Smooth muscle cell of the brain vasculature (primary cell): ENCODE measurements at places on chromosomes 3 and 15.

GRCh38 chr15:22786868-22787698 is 639 bp downstream of the NIPA1 start:
- DNase-seq = no peak

DNA sequence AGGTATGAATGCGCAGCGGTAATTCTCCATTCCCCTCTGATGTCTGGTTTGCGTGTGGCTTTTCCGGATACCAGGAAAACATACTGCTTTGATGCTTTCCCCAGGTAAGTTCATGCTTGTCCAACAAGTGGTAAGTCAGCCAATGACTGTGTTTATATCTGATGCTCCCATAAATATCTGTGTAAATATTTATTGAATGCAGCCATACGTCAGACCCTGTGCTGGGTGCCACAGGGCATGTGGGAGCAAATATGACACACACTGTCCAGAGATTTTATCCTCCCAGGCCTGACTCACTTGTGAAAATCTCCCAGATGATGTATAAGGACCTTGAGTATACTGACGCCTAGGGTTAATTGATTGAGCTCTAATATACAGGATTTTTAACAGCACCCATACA is 29.6 kb upstream of the CEMIP start:
- no peak for DNase-seq

- DNase-seq = no peak
Measured at GRCh38 chr3:153313302-153313965, 151.4 kb downstream of the RAP2B start.

GRCh38 chr15:50190723-50191122 is 8.7 kb downstream of the SLC27A2 start:
- DNase-seq = no peak

DNA sequence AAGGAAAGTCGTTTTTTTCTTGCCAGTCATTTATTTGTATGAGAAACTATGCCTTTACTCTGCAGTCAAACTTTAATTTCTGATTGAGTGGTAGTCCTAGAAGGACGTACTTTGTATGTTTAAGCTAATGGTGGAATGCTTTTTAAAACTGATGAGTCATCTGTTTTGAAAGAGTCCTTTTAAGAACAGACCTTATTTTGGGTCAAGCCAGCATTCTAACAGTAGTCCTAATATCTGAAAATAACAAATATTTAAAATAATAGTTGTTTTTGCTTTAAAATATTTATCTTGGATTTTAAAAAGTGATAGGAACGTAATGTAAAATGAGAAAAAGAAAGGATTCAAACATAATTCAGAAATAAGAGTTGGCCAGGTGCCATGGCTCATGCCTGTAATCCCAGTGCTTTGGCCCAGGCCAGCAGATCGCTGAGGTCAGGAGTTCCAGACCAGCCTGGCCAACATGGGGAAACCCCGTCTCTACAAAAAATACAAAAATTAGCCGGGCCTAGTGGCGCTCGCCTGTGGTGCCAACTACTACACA is 1.3 kb upstream of the LRRC58 start:
- DNase-seq = no peak

GRCh38 chr3:150710097-150710496 is 6.4 kb upstream of the ERICH6 start:
- no peak for DNase-seq

DNA sequence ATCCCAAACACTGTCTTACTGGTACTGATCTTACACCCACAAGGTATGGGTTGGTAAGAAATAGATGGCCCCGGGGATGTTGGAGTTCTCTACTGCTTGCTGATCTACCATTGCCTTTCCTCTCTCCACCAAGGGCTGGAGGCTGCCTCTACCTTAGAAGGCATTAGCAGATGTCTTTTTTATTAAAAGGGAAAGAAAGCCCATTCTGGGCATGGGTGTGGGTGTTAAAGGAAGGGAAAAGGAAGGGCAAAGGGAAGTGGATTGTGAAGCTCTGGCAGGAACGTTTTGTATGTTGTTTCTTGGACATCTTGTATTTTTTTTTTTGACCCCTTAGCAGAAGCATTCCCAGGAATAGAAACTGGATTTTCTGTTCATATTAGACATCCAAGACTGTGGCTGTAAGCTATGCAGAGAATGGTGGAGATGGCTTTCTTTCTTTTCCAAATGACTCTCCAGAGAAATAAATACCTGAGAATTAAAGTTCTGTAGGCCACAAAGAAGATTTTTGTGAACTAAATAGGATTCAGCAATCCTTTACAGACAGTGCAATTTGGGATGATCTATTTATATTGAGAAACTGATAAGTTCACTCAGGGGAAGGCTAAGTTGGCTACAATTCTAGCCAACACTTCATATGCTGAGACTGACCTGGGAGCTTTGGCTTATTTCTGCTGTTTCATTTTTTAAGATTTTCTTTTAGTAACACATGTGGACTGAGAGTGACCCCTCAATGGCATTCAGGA is 108.8 kb downstream of the TOP2B start:
- no peak for DNase-seq

DNA sequence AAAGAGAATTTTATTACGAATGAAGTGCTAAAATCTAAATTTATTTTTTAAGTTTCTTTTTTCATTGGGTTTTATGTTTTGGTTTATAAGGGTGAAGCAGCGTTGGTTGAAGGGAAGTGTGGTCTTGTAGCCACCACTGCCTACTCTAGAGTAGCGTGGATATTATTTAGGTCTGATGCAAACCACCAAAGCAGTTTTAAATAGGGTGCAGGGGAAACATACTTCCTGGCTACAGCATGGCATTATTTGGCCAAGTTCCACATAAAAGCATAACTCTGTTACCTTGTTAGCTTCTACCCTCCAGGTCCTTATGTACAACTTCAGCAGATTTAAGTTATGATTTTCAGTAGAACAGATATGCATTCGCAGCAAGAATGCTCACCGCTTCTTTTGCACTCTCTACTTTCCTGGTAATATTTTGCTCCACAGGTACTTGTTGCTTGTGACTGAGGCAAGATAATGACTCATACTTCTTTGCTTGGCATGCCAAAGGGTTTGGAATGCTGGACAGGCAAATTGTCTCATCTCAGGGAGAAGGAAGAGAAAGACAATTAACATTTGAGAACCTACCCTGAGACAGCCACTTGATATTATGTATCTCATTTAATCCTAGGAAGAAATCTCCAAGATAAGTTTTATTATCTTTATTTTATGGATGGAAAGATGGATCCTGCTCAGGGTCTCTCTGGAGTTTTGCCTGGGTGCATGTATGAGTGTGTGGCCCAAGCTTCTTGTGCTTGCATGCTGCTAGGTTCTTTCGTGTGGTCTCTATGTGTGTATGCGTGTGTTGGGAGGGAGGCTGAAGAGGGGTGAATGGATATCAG is 5.4 kb downstream of the TGFBR2 start:
- DNase-seq = no peak

- DNase-seq = no peak
Measured at GRCh38 chr3:12560505-12561190, 3.8 kb downstream of the MKRN2 start.

DNA sequence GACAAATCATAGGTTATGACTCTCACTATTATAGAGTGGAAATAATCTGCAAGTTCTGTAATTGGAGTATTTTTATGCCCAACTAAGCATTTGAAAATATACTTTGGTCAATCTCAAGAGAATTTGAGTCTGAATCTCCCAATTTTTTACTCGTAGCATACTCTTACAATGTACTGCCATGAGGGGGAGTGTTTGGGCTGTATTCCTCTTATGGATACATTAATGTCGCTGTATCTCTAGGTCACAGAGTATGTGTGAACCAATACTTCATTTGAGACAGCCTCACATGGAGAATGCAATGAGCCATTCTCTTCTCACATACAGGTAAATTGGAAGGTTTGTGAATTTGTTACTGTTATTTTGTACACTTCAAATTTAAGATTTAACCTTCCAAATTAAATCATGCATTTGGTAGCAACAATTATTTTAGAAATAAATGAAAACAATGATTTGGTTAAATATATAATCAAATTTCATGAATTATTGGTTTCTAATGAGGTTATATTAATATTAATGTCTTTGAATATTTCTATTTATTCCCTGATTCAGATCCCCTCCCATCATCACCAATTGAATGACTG is 5.5 kb upstream of the CD200 start:
- no peak for DNase-seq
